DMS79 (cell line): ENCODE measurements at places on chromosomes 16 and 17.
A peak's percentile ranks its signal among the peaks of the same experiment; 100 is the strongest.

DNA sequence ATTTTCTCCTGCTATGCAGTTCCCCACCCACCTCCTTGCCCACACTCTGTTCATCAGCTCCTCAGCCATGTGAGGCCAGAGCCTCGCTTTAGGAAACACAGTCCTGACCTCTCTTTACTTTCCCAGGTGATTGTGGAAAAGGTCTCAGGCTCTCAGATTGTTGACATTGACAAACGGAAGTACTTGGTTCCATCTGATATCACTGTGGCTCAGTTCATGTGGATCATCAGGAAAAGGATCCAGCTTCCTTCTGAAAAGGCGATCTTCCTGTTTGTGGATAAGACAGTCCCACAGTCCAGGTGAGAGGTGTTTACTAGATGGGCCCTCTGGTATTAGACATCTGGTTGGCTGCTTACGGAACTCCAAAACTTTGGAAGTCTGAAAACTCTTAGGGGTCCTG is 1.7 kb downstream of the GABARAPL2 start:
- no peak for DNase-seq

GRCh38 chr17:32215696-32216095 is 49.9 kb upstream of the RHBDL3 start:
- DNase-seq: no peak

GRCh38 chr17:76641501-76641900 is 2.1 kb downstream of the ST6GALNAC1 start:
- no peak for DNase-seq

DNA sequence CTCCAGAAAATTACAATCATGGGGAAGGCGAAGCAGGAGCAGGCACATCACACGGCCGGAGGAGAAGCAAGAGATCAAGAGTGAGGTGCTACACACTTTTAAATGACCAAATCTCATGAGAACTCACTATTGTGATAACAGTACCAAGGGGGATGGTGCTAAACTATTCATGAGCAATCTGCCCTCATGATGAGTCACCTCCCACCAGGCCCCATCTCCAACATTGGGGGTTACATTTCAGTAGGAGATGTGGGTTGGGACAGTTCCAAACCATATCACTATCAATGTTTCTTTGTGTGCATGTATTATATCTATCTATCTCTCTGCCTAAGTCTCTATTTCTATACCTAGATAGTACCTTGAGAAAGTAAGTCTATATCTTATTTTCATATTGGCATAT is 724.8 kb downstream of the CDH11 start:
- DNase-seq: no peak

DNA sequence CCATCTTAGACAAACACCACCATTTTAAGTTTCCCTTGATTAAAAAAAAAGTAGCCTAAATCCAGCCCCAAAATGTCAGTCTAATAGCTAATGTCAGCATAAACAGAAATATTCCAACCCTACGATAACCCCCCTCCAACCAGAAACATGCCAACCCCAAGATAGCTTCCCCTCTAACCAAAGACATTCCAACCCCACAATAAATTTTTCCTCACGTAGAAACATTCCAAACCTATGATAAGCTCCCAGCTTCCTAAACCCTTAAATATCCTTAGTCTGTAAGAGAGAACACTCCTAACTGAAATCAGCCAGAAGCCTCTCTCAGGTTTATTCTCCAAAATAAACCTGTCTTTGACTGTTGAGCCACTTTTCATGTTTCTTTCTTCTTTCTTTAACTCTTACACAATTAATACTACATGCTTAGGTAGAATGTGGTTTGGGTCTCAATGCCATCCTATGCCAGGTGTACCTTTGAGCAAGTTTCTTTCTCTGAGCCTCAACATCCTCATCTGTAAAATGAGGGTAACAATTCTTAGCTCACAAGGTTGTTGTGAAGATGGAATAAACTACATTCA is 10.5 kb upstream of the KRT38 start:
- DNase-seq: no peak

- no peak for DNase-seq
Observed at GRCh38 chr16:898761-899682, 71.8 kb downstream of the LMF1 start.

- no peak for DNase-seq
Observed at GRCh38 chr16:55367301-55367811, 43.4 kb downstream of the IRX6 start.

DNA sequence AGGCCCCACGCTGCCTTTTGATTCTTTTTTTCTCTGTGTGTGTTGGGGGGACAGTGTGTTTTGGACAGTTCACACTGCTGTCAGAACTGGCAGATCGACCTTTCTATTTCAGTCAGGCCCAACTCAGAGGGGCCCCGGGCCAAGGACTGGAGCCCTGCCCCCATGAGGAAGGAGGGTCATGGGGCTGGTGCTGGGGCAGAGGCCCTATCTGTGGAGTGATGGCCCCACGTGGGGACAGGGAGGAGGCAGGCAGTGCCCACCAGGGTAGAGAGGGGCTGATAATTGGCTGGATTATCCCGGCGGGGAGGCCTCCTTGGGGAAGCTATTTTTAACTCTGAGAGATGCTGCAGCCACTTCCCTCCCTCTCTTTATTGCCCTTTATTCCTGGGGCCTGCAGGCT is 5.7 kb upstream of the KCNJ12 start:
- DNase-seq: no peak

DNA sequence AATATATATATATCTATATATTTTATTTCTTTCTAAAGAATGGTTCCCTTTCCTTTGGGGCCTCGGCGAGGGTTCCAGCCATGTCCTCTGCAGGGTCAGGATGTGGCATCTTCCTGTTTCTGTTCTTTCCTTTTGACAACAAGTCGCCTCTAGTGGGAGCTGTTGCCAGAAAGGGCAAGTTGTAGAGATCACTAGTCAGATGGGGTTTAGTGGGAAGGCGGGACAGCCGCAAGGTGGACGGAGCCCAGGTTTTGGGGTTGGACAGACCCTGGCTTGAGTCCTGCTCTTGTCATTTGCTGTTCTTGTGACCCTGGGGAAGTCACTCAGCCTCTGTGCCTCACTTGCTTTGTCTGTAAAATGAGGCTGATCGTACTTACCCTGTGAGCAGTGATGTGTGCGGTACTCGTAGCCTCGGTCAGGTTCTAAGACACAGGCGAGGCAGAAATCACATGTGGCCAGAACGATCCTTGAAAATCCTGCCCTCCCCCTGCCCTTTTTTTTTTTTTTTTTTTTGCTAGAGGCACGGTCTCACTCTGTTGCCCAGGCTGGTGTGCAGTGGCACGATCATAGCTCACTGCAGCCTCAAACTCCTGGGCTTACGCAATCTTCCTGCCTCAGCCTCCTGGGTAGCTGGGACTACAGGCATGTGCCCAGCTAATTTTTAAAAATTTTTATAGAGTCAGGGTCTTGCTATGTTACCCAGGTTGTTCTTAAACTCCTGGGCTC is 80.1 kb downstream of the ABCC6 start:
- no peak for DNase-seq

GRCh38 chr16:59236804-59237458 is 502.8 kb upstream of the GOT2 start:
- DNase-seq: no peak

DNA sequence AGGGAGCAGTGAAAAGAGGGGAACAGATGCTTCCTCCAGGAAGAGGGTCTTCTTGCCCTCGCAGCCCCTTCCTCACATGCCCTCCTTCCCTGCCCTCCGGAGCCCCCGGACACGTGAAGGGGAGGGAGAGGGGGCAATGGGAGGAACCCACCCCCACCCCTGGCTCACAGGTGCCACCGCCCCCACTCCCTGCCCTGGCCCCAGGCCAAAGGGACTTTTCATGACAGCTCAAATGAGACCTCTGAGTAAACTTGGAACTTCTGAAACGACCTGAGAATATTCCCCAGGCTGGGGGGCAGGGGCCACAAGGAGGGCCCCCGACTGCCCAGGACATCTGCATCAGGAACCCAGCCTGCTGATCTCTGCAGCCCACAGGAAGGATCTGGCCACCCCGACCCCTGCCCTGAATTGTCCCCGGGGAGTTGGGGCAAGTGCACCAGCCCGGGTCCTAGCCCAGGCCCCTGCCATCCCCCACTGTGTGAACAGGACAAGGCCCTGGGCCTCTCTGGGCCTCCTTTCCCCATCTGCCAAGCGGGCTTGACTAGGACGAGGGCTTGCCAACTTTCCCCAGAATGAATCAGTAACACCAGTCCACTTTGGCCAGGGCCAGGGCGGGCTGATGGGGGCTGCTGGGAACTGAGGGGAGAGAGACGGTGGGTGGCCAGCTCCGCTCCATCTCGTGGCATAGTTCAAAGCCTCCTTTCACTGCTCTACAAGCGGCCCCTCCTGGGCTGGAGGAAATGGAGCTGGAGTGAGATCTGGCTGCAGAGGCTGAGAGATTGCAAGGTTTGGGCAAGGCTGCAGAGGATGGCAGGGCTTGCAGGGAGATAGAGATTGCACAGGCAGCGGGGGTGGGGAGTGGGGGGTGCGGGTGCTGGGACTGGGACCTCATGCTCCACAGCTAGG is 3.8 kb downstream of the IL21R start:
- no peak for DNase-seq

DNA sequence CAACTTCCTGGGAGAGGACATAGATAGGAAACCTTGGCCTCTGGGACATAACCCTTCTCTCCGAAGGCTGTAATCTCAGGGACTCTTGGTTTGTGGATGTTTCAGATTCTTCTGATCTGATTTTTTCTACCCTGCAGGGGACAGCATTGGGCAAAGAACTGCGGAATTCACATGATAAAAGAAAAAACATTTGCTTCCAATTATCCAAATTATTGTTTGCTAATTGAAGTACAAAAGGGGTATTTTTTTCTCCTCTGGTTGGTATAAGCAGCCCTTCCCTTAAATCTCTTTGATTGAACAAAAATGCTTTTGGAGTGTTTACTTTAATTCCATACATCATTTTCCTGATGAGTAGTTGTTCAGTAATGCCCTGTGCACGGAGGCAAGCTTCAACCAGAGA is 251.7 kb upstream of the IRX3 start:
- no peak for DNase-seq

GRCh38 chr17:16215965-16216316 is 607 bp upstream of the NCOR1 start:
- no peak for DNase-seq

DNA sequence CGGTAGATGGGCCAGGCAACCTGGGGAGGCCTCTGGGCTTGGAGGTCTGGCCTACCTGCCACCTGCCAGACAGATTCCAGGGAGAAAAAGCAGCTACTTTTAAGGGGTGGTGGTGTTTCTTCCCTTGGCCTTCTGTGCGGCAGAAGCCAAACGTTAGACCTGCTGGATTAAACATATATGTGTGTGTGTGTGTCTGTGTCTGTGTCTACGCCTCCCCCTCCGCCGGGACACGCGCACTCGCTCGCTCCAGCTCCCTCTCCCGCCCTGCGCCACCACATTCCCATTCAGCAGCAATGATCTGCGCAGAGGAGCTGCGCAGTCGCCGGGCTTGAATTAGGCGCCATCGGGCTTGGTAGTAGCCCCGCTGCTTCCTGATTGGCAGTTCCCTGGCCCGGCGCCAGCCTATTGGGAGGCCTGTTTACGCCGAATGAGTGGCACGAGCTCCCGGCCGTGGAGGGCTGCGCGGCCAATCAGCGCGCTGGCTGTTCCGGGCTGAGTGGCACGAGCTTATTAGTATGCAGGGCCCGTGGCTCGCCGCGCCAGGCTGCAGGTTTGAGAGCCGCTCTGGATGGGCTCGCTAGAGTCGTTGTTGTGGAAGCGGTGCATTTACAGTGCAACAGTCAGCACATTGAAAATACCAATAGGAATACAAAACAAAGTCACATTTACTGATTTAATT is at the start of gene BAHCC1:
TSS of gene BAHCC1 (plus strand) at position 537 of the 679 bp plus-strand sequence. CDS start 4,283 bp downstream, outside the sequence.
- DNase-seq: peak; percentile 92

DNA sequence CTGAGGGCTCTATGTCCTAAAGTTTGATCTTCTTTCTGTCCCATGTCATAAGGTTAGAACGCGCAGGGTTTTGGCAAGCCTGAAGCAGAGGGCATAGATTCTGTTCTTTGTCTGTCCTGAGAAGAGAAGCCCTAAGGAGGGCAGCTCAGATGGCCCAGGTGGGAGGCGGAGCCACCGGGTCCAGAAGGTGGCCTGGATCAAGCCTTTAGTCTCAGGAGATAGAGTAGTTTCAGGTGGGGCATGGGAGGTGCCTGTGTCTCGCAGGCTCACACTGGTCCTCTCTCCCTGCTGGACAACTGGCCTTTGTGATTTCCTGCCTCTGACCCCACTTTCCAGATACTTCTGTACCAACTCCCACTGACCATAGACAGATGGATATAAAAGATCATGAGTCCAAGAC is 44.2 kb upstream of the DNAJA2 start:
- DNase-seq: no peak

DNA sequence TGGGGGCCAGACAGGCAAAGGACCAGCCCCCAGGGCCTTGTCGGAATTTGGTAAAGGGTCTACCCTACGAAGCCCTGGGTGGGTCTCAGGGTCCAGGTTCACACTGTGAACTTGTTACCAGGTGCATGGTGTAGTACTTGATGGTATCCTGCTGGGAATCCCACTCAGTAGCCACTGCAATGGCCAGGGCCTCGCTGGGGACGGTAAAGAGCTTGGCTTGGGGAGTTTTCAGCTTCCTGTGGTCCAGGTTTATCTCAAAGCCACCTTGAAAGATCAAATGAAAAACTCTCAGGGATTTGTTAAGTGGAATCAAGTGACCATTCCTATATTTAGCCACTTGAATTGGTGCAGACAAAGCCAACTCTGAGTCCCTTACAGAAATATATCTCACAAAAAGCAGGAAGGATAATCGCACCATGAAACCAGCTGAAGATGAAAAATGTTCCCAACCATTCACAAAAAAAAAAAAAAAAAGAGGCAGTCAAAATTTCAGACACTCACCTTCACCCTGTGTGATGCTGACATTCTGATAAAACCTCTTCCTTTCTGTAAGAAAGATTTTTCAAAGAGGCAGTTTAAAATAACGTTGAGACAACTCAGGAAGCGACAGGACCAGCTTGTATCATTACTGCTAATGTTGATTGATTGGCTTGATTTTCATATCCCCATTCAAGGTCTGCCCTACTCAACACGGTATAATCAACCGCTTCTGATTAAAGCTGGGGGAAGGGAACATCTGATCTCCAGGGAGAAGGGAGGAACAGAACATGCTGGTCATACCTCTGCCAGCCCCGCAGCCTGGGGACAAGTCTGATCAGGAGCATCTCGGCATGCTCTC is 10.6 kb downstream of the ATPAF2 start:
- no peak for DNase-seq

DNA sequence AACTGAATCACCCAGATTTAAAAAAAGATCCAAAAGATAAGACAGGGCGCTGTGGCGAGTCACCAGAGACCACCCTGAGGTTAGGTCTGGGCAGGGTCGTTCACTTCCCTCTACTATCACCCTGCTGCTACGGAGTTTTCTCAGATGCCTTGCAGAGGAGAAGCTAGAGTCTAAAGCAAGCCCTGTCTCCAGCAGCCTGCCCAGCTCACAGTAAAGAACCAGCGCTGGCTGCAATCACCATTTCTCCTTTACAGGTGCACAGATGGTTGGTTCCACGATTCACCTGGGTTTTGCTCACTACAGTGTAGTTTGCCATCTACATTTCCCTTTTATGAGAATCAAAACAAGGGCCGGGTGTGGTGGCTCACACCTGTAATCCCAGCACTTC is 71.3 kb downstream of the SRCIN1 start:
- DNase-seq: no peak

DNA sequence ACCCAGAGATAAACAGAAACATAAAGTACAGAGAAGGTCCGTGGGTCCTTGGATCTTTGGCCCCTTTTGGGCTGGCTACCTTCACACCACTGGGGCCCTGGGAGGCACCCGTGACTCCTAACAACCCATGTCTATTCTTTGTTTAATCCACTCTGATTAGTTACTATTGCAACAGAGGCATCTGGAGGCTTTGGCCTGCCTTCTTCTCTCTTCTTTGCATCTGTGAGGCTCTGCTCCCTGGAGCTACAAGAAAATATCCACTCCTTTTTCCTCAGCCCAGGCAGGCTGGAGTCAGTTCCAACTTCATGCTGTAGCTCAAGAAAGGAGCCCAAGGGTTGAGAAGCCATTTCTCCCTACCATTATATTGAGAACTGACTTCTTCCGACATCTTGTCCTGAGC is 9.5 kb upstream of the CMIP start:
- no peak for DNase-seq
